ENCODE measurements at places on chromosomes 4 and X.

DNA sequence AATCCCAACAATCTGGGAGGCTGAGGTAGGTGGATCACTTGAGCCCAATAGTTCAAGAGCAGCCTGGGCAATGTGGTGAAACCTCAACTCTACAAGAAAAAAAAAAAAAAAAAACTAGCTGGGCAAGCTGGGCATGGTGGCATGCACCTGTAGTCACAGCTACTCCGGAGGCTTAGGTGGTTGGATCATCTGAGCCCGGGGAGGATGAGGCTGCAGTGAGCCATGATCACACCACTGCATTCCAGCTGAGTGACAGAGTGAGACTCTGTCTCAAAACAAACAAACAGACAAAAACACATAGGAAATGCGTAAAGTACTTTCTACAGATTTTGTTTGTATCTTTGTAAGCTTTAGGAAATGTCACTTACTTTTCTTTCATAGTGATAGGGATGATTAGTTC is 307.2 kb upstream of the NR3C2 start:
- no peak for DNase-seq

DNA sequence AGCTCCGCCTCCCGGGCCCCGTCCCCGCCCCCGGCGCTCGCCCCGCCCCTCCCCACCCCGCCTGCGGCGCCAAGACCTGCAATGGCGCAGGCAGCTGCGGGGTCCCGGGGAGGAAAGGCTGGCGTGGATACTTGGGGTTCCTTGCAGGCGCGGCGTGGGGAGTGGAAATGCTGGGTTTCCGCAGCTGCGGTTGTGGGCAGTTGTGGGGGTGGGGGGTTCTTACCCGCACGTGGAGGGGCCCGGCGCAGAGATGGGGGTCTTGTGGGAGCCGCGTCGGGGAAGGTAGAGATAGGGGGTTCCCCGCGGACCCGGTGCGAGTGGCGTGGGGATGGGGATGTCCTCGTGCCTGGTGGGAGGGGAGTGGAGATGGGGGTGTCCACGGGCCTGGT is 680 bp upstream of the ASMTL start:
- no peak for DNase-seq

DNA sequence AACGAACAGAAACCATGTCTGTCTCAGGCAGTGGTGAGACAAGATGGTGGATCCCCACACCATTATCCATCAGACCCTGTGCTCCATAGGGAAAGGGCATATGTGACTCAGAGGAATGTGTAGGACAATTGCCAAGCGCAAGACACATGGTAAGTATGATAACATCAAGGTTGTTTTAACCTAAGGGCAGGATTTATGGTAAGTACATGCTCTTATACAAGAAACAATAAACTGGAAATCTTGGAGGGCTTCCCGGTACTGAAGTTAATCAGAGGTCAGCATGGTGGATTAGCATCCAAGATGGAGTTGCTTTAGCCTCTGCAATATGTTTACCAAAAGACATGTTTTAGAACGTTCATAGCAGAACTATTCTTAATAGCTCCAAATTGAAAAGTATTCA is 355.0 kb downstream of the PPP1R2C start:
- no peak for DNase-seq

DNA sequence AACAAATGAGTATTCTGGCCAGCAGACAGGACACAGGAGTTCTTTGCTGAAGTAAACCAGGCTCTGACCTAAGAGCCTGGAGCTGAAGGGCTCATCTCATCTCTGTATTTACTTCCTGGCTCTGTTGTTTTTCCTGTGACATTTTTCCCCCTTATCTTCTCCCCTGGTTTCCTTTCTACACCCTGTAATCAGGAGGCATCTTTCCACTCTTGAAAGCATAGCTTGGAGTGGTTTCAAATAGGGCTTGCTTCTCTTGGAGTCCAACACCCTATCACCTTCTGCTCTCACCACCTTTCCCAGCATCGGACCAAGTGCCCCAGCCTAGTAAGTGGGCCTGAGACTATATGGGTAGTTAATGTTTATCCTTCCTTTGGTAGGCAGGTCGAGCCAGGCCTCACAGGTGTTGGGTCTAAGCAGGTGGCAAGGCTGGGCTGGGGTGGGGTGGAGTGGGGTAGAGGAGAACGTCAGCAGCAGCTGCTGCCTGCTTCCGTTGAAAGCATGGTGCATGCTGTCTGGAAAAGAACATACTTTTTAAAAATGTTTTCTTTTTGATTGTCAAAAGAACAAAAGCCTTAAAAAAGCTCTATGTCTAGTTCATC is 1.2 kb downstream of the DRP2 start:
- DNase-seq = no peak

DNA sequence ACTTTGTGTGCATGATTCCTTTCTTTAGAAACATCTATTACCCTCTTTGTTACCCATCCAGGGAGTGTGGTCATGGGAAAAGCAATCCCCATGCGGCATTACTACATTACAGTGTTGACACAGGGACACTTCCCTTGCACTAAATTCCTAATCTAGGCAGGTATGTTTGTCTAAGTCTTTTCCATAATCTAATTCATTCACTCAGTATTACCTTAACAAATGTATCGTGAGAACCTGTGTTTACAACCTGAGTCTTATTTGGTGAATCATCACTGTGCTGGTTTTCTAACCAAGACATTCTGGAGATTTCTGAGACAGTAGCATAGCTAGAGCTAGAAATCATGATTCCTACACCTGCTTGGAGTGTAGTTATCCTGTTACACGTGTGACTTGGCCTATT is 326.8 kb downstream of the BMPR1B start:
- DNase-seq = no peak

DNA sequence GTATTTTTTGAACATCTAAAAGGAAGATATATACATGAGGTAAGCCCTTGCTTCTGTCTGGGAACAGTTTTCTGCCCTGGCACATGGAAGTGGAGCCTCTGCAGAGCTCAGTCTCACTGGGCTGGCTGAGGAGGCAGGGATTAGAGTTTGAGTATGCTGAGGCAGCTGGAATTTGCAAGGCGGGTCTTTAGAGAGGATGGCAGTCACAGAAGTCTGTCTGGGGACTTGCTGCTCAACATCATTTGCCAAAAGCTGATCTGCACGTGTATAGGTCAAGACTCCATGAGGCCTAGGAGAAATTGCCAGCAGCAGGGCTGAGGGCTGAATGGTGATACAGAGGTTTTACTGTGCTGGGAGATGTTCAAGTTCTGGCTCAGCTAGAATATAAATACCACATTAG is 163.6 kb upstream of the ANK2 start:
- no peak for DNase-seq

GRCh38 chrX:152641996-152642395 is 4.3 kb downstream of the GABRQ start:
- DNase-seq = no peak

GRCh38 chr4:41175794-41176193 is 38.5 kb downstream of the APBB2 start:
- no peak for DNase-seq
